Muscle of leg (tissue), 16 donors: ENCODE measurements at places on chromosomes 5 and 9. TPM values are rescaled to one million over a fixed set of nuclear protein-coding genes. Genes with fewer than 3 reads are reported as not detected.

SMIM33 gene
- not detected for total RNA-seq

GPX8 gene
- 78.1 TPM for total RNA-seq

FGF10 gene
- total RNA-seq = 7.8 TPM

ZBED3 gene
- 3.2 TPM for total RNA-seq

TAF11L8 gene
- not detected for total RNA-seq

IL6ST gene
- 111 TPM for total RNA-seq

TOMM5 gene
- 114 TPM for total RNA-seq

ABLIM3 gene
- total RNA-seq = 33.2 TPM

NME5 gene
- total RNA-seq = 0.44 TPM

PAEP gene
- not detected for total RNA-seq

PCDHGC4 gene
- total RNA-seq = 1.8 TPM

ASS1 gene
- total RNA-seq = 59.9 TPM

CCIN gene
- total RNA-seq = 0.62 TPM

SPINK6 gene
- total RNA-seq = not detected

UGT3A2 gene
- 0.35 TPM for total RNA-seq

LHX2 gene
- total RNA-seq = 0.44 TPM

ARRDC1 gene
- total RNA-seq = 27.1 TPM

RPL7A gene
- total RNA-seq = 2,809 TPM

FAM200C gene
- 11.9 TPM for total RNA-seq

ADRB2 gene
- 1.4 TPM for total RNA-seq

PTPRD gene
- 67.2 TPM for total RNA-seq

CCDC171 gene
- total RNA-seq = 3.5 TPM

OR13J1 gene
- total RNA-seq = not detected

IRX2 gene
- 0.18 TPM for total RNA-seq

ITK gene
- 0.13 TPM for total RNA-seq

MRPS27 gene
- 45.7 TPM for total RNA-seq

PCDHGB1 gene
- total RNA-seq = 1.3 TPM

EMB gene
- 4.3 TPM for total RNA-seq

PCDHB15 gene
- 4.3 TPM for total RNA-seq

MYMK gene
- 23.0 TPM for total RNA-seq

CCL28 gene
- total RNA-seq = 0.22 TPM

MSX2 gene
- total RNA-seq = 0.35 TPM

CCNJL gene
- total RNA-seq = 3.8 TPM

MEIKIN gene
- not detected for total RNA-seq

MUSK gene
- total RNA-seq = 13.2 TPM

BARX1 gene
- total RNA-seq = 0.09 TPM

HTR1A gene
- total RNA-seq = not detected

TMED7 gene
- 52.9 TPM for total RNA-seq

C9orf72 gene
- 15.2 TPM for total RNA-seq

IPO11 gene
- total RNA-seq = 21.6 TPM
